ENCODE measurements at places on chromosomes 5 and 9. TPM values are rescaled to one million over a fixed set of nuclear protein-coding genes. Genes with fewer than 3 reads are reported as not detected.

- no peaks in the 10 kb centered on the region for H3K36me3 ChIP-seq
- H3K4me3 ChIP-seq: no peak overlapping the region
- DNase-seq: no peak
- no peaks in the 10 kb centered on the region for H3K27me3 ChIP-seq
- no peak overlapping the region for H3K27ac ChIP-seq
Measured at GRCh38 chr5:71537687-71538086, 49.5 kb upstream of the MCCC2 start.

Gene SLC34A1
- total RNA-seq: not detected

DNA sequence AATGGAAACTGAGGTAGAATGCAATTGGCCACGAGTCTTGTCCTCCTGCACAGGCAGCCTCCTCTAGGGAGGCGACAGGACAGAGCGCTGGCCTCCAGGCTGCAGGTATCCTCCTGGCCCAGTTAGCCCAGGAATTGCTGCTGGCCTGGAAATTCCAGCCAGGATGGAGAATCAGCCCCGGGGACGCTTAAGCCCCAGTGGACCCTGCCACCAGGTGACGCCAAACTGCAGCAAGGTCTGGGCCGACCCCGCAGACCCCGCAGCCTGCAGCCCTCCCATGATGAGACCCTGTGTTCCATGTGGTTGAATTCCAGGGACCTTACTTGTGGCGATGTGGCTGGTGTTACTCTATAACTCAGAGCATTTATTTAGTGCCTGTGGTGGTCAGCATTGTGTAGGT lies 7.3 kb downstream of the CACFD1 start:
- H3K4me1 ChIP-seq: no peaks in the 10 kb centered on the region
- no peak for DNase-seq

- no peak for DNase-seq
- H3K27ac ChIP-seq: no peak within 1 kb of the TSS
- peak within 1 kb of the TSS; percentile 25 for H3K4me3 ChIP-seq
- peaks cover 22% of the 10 kb centered on the region for H3K27me3 ChIP-seq
- no peaks in the 10 kb centered on the region for H3K36me3 ChIP-seq
Measured at GRCh38 chr5:115816226-115817081, at the start of gene CDO1. Gene CDO1 (minus strand): TSS chr5:115816659. CDS start chr5:115816397, 262 bp downstream.

Gene GLDC
- total RNA-seq: 1.1 TPM

DNA sequence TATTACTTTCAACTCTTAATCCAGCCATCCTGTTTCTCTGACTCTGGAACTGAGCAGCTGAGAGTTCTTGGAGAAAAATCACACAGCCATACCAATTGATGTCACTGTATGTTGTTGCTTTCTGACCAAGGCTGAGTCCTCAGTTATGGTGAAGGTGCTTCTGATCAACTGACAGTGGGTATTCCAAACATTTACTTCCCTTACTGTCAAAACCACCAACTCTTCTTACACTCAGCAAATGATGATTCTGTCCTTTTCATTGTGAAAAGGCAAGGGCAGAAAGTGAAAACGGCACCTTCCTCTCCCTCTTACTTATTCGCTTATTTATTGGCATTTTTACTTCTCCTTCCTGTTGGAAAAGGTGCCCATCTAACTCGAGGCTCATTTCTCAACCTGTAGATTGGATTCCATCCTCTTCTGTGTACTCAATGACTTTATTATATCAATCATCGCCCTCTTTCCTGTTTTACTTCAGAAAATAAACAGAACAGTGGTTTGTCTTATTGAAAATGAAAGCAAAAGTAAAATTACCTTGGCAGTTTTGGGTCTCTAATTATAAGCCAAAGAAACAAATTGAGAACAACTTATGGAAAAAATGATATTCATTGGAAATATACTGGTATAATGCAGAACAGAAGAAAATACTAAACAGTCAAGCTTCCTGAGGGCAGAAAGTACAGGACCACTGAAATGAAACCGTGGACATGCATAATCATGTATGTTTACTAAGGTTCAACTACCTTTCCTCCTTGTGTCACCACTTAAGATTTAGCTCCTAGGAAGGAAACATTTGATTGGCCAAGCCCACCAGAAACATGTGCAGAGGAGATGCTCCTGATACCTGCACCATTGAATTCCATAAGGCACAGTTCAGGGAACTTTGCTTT lies 104.5 kb upstream of the CHD1 start:
- peaks cover 14% of the 10 kb centered on the region for H3K4me1 ChIP-seq
- no peaks in the 10 kb centered on the region for H3K27me3 ChIP-seq
- peak overlapping the region; percentile 23 for H3K4me3 ChIP-seq
- H3K27ac ChIP-seq: peak overlapping the region; percentile 76
- H3K36me3 ChIP-seq: no peaks in the 10 kb centered on the region
- DNase-seq: no peak

Data from colonic mucosa (tissue), 4 donors.